ENCODE measurements at places on chromosomes 5 and 9.

- DNase-seq = no peak
Measured at GRCh38 chr9:82549174-82549821, 513.6 kb downstream of the RASEF start.

- DNase-seq = no peak
Measured at GRCh38 chr5:123176224-123176937, 87.3 kb downstream of the PRDM6 start.

DNA sequence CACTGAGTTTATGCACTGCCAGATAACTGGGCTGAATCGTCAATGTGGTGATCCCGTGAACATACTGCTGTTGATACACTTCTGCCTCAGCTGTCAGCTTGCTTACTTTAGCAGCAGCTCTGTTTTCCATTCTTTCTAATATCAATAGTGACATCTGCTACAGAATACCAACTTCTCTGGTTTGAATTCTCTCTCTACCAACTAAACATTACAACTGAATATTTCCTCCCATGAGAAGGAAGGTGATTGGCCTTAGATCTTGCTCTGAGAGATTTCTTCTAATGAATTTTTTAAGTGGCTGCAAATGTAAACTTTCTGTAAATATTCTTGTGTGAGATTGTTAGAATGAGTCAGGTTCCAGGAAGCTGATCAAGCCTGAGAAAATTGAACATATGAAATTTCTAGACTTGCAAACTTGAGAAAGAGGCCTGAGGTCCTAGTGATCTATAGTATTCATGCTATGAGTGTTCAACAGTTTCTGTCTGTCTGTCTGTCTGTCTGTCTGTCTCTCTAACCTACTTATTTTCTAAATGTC, 205.5 kb upstream of the CDKN2B start:
- DNase-seq = no peak

- DNase-seq = no peak
Measured at GRCh38 chr5:177392765-177393164, 7.7 kb downstream of the PFN3 start.

DNA sequence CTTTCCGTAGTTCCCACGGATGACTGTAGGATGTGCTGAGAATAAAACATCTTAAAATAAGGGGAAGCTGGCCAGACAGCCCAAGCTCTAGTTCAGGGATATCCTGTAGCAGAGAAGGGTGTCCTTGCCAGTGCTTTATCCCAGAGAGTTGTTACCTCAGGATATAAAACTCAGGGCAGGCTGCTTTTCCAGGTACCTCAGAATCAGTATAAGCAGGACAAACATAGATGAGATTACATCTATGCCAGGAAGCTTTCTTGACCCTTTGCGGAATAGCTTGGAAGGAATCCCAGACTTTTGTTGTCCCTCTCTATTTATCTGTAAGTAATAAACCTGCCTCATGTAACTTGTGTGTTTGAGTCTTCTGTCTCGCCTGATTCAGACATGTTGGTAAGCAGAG, 565.7 kb downstream of the PRDM9 start:
- DNase-seq = no peak

GRCh38 chr9:34589636-34590380, at the start of gene CNTFR:
Gene CNTFR (minus strand): TSS chr9:34589724. CDS start chr9:34568981, 20,743 bp downstream.
- DNase-seq = no peak

GRCh38 chr9:109787735-109788134, 7.7 kb downstream of the PALM2AKAP2 start:
- DNase-seq = no peak

- no peak for DNase-seq
Measured at GRCh38 chr9:97419309-97419867, 7.5 kb downstream of the TDRD7 start.

DNA sequence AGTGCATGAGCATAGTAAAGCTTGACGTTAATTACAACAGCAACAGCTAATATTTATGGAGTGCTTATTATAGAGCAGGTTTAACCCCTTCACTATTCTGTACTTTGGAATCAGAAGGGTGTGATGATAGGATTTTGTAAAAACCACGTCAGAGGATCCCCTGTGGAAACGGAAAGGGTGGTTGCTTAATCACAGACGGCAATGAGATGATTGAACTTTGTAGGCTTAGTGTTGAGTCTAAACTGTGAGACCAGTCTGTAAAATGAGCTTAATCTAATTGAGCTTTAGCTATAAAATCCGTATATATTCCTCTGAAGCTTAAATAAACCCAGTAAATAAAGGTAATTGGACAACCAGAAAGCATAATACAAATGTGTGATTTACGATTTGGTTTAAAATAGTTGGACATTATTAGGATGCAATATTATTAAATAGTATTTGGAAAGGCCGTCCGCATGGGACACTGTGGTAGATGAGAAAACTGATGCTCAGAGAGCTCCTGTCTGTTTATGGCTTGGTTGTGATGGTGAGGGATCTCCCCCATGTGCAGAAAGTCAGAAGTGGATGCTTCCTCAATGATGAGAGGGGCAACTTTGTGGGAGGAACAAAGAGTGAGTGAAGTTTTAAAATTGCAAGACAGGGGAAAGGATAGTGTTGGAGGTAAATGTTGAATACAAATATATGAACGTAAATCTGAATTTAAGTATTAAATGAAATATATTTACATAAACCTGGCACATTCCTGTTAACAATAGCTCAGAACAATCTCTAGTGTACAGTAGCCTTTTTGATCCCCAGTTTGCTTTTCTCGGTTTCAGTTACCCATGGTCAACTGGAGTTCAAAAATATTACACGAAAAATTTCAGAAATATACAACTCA, 23.4 kb upstream of the SCGB3A2 start:
- DNase-seq = no peak

DNA sequence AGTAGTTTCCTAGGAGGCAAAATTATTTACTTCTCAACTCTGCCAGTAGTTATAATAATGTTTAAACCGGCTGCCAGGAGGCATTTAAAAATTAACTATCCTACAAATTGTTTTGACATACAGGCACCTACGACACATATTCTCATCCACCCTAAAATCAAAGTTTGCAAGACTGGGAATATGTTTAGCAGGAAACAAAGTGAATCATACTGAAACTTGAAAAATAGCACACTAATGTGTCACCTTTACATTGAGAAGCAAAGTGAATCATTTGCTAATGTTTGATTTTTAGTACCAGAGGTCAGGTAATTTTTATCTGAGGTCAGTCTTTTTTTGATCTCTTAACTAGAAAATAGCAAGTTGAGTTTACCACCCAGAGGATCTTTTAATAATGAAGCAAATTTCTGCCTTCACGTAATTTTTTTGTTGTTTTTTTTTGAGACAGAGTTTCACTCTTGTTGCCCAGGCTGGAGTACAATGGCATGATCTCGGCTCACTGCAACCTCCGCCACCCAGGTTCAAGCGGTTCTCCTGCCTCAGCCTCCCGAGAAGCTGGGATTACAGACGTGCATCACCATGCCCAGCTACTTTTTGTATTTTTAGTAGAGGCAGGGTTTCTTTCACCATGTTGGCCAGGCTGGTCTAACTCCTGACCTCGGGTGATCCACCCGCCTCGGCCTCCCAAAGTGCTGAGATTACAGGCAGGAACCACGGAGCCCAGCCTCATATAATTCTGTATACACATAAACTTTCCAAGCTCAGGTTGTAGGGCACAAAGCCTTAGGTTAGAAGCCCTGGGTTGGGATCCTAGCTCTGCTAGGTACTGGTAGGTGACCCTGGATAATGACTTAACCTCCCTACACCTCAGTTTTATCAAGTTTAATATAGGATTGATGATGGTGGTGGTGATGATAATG, 124.3 kb downstream of the UGCG start:
- DNase-seq = no peak

GRCh38 chr9:97802276-97802675, 50.8 kb upstream of the FOXE1 start:
- no peak for DNase-seq

- no peak for DNase-seq
Measured at GRCh38 chr5:139822553-139823425, 27.2 kb downstream of the PSD2 start.

DNA sequence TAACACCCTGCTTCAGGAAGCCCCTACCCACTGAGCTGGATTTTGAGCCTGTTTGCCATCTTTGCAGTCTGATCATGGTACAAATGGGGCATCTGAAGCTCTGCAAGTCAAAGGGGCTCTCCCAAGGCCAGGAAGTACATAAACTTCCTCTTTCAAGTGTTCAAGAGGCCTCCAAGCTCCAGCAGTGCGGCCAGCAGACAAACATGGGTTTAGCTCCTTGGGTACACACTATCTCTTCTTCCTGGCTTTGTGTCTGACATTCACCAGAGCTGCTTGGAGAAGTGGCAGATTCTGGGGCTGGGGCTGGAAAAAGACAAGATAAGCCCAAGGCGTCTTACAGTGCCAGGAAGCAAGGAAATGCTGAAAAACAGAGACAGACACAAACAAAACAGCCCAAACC, 34.1 kb downstream of the LAMC3 start:
- no peak for DNase-seq

DNA sequence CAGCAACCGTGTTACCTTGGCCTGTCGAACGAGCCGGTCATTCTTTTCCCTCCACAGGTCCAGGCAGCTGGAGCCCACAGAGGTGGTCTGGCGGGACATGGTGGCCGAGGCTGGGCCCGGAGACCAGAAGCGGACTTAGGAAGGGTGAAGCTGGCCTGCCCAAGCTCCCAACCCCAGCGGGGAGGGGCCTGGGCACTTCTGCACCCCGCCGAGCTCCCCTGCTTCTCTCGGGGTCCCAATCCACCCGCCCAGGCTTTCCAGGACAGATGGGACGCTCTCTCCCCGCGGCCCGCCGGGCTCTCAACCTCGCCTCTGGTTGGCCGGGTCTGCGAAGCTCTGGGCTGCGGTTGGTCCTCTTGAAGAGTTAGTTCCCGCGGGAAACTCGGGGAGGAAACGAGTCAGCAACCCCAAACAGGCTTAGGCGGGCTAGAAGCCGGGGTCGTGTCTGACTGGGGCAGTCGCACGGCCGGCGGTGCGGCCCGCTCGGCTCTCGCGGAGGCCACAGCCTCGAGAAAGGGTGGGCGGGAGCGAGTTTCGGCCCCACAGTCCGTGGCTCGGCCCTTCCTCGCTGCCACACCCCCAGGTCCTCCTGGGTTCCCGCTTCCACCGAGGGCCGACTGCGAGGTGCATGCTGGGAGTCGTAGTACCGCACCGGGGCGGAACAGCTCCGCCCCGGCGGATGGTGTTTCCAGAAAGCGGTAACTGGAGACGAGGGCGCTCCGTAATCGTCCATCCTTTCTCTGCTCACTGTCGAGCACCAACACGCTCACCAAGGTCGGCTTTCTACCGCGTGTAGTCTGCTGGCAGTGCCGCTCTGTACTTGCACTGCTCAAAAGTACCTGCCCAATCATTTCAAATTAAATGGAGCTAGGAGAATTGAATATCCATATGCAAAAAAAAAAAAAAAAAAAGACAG, at the start of gene FANCG:
TSS of gene FANCG (minus strand) at position 517 of the 916 bp plus-strand sequence. CDS start at position 99, 418 bp downstream.
- peak; percentile 84 for DNase-seq

GRCh38 chr5:167081561-167081960, 1209.9 kb upstream of the WWC1 start:
- DNase-seq = no peak

- DNase-seq = peak; percentile 67
Measured at GRCh38 chr5:141849415-141850243, 28.6 kb downstream of the PCDH1 start.

DNA sequence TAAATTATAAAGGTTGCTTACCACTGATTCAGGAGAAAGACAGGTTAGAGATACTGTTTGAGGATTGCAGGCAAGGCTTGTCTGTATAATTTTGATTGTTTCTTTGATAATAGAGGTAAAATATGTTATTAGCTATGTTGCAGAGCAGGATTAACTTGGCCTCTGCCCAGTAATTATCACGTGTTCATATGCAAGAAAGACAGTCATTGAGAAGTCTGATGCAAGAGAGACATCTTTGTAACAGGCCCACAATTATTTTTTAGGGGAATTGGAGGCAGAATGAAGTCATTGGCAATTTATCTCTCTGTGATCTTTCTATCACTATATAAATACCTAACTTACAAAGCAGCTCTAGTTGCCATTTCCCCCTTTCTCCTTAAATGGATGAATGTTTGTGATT, 46.0 kb downstream of the SLC44A1 start:
- no peak for DNase-seq

GRCh38 chr5:39863926-39864552, 439.3 kb upstream of the DAB2 start:
- DNase-seq = no peak

- peak; percentile 30 for DNase-seq
Measured at GRCh38 chr9:34651876-34652601, at the start of gene IL11RA. Gene IL11RA (plus strand): TSS chr9:34652185. CDS start chr9:34655218, 3,033 bp downstream.

- peak; percentile 51 for DNase-seq
Measured at GRCh38 chr9:133199648-133200321, 9.3 kb downstream of the OBP2B start.

- no peak for DNase-seq
Measured at GRCh38 chr9:98572054-98572627, 136.6 kb downstream of the GABBR2 start.

GRCh38 chr5:154276973-154277331, 86.4 kb downstream of the GALNT10 start:
- DNase-seq = no peak

DNA sequence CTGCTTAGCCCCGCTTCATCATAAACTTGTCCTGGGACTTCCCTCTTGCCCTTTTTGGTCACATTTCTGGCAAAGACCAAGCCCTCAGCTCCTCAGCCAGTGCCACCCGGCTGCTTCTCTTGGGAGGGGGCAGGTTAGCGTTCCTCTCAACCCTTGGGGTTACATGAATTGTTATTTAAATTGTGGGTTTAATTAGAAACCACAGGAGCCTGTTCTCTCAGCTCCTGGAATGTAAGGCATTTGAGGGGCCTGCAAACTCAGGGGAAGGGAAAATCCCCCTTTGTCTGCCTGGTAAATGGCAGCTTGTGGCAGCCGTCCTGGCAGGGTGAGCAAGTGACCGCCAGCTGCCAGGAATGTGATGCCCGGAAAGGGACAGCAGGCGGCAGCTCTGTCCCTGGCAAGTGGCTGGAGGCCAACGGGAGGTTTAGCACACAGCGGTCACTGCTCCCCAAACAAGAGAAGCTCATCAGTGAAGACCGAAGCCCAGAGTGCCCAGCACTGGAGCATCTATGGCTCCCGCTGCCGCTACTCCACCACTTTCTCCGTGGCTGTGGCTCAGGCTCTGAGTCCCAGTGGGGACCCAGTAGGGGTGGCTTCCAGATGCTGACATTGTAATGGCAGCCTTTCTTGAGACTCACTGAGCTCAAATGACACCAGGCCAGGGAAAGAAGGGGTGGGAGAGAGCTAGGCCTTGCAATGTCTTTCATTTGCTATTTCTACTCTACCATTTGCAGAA, 51.7 kb downstream of the SHB start:
- no peak for DNase-seq

DNA sequence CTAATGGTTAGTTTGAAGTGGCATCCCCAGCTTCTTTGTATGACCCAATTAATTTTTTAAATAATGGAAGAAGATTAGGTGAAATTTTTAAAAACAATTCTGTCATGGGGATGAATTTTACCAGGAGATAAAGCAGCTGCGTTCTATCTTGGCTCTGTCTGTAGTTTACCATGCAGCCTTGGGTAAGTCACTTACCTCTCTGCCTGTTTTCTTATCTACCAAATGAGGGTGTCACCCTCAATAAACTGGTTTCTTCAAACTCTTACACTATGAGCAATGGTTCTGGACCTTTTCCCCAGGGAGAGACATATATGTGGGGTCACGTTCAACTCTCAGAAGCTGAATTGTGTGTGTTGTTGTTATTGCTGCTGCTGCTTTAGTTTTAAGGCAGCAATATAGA, 71.7 kb downstream of the TEX10 start:
- no peak for DNase-seq
